ENCODE measurements at places on chromosomes 2 and 18.

GRCh38 chr2:211259831-211260476 is 703.6 kb downstream of the CPS1 start:
- peak; percentile 76 for DNase-seq

GRCh38 chr2:188978291-188979081 is 4.3 kb downstream of the COL3A1 start:
- peak; percentile 90 for DNase-seq

DNA sequence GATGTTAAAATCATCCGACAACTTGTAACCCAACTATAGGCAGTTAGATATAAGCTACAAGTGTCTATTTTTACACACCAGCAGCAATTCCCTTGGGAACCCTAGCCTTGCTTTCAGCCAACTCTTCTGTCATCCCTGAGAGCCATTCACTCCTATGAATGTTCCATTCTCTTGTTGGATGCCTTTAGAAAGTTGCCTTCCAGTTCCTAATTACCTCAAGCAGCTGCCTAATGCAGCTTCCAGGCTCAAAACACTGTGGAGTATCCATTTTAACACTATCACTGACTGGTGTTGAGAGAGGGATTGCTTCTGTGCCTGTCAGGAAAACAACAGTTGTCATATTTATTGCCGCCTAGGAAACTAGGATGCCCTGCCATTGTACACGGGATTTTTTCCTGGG is 402.0 kb upstream of the ACVR2A start:
- DNase-seq: peak; percentile 94

GRCh38 chr2:165662720-165663119 is 131.3 kb downstream of the GALNT3 start:
- DNase-seq: no peak

DNA sequence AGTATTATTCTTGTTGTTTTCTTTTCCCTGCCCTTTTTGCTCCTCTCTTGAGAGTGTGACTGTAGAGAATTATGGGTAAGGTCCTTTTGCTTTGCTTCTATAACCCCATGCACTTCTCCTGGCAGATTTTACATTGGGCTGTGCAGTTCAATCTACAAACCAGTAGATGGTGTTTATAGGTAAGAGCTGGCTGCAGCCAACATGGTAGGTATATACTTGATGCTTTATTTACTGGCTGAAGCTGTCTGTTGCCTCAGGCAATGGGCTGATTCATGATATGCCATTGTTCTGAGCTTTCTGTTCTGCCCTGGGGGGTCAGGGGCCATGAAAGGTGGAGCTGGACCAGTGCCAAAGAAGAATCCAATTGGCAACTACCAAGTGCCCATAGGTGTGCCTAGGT is 48.3 kb upstream of the MYL1 start:
- DNase-seq: no peak

GRCh38 chr18:21295101-21295500 is 53.1 kb downstream of the GREB1L start:
- no peak for DNase-seq

GRCh38 chr2:119011162-119011909 is 69.3 kb downstream of the MARCO start:
- peak; percentile 70 for DNase-seq

Measured in tongue (tissue), 3 donors.